ENCODE measurements at places on chromosomes 5 and 9. TPM values are rescaled to one million over a fixed set of nuclear protein-coding genes. Genes with fewer than 3 reads are reported as not detected.

The CD74 gene
- total RNA-seq = 619 TPM

The LRRTM2 gene
- total RNA-seq = 3.6 TPM

The RMRP gene
- 36,863 TPM for total RNA-seq

The ANXA2R gene
- 4.3 TPM for total RNA-seq

The SPRY4 gene
- total RNA-seq = 26.0 TPM

The FABP6 gene
- not detected for total RNA-seq

The DHFR gene
- 22.4 TPM for total RNA-seq

The IL5 gene
- not detected for total RNA-seq

Measured in metanephros (tissue), 2 donors.